Fibroblast of the aortic adventitia (primary cell): ENCODE measurements at places on chromosomes 2 and 18. TPM values are rescaled to one million over a fixed set of nuclear protein-coding genes. Genes with fewer than 3 reads are reported as not detected.

GAREM1 gene
- 2.4 and 5.5 TPM in 2 replicates for total RNA-seq

DHRS9 gene
- total RNA-seq = 0.36 TPM in 1 of 2 replicates, not detected in the other

PFN4 gene
- 0.45 and 1.7 TPM in 2 replicates for total RNA-seq

TANC1 gene
- 11.9 and 22.7 TPM in 2 replicates for total RNA-seq

KLHL30 gene
- 0.09 and 0.33 TPM in 2 replicates for total RNA-seq

SIX2 gene
- total RNA-seq = 2.9 and 8.3 TPM in 2 replicates

TMEM37 gene
- not detected in 2 replicates for total RNA-seq

HRH4 gene
- total RNA-seq = under 0.01 TPM in 1 of 2 replicates, not detected in the other

TMEM127 gene
- total RNA-seq = 18.6 and 31.6 TPM in 2 replicates

ANKRD62 gene
- not detected in 2 replicates for total RNA-seq

ATP6V1C2 gene
- total RNA-seq = not detected in 2 replicates

BOLL gene
- not detected in 2 replicates for total RNA-seq

TGFBRAP1 gene
- total RNA-seq = 7.0 and 17.7 TPM in 2 replicates

RUFY4 gene
- not detected in 2 replicates for total RNA-seq

TMEM17 gene
- total RNA-seq = 0.90 and 4.4 TPM in 2 replicates

DES gene
- 3.3 and 4.7 TPM in 2 replicates for total RNA-seq

GYPC gene
- total RNA-seq = 38.7 and 62.7 TPM in 2 replicates

RIF1 gene
- 66.7 and 122 TPM in 2 replicates for total RNA-seq

ESPNL gene
- total RNA-seq = 1.4 and 2.4 TPM in 2 replicates

SERPINB13 gene
- not detected in 2 replicates for total RNA-seq

DTNB gene
- total RNA-seq = 4.1 and 11.7 TPM in 2 replicates

DUSP28 gene
- 3.6 and 6.1 TPM in 2 replicates for total RNA-seq

EPB41L5 gene
- total RNA-seq = 5.9 and 16.8 TPM in 2 replicates

EFHD1 gene
- total RNA-seq = 0.45 and 0.49 TPM in 2 replicates

LIMS4 gene
- total RNA-seq = 4.7 and 6.1 TPM in 2 replicates

CMPK2 gene
- total RNA-seq = 1.9 and 11.0 TPM in 2 replicates

TSPYL6 gene
- total RNA-seq = 0.25 TPM in 1 of 2 replicates, not detected in the other
